ENCODE measurements at places on chromosomes 1 and 21.

DNA sequence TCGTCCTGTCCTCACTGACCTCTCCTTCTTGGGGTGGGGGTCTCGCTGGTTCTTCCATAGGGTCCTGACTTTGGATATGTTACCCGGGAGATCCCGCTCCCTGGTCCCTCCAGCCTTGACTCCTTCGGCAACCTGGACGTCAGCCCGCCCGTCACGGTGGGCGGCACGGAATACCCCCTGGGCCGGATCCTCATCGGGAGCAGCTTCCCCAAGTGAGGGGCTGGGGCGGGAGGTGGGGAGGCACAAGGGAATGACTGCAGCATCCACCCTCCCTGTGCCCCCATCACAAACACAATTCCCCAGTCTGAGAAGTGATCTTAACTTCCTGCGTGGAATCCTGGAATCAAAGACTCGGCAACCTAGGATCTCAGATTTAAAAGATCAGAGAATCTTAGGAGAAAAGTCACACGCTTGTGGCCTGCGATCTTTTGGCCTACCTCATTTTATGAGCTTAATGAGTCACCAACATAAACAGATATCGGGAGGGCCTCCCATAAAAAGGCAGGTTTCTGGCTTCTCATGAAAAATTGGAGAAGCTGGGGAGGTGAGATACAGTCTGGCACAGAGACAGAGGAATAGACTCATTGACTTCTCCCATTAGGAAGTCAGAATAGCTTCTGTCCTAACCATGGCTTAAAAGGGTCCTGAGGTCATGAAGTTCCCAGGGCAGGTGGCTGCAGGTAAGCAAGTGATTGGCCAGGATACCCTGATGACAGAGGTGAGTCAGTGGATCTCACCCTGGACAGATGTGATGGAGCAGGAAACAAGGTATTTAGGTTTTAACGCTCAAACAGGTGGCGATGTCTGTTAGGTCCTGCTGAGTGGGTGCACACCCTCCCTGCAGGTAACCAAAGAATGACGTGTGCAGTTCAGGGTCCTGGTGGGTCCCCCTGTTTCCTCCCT is 15.9 kb upstream of the PADI3 start:
- no peak for DNase-seq

DNA sequence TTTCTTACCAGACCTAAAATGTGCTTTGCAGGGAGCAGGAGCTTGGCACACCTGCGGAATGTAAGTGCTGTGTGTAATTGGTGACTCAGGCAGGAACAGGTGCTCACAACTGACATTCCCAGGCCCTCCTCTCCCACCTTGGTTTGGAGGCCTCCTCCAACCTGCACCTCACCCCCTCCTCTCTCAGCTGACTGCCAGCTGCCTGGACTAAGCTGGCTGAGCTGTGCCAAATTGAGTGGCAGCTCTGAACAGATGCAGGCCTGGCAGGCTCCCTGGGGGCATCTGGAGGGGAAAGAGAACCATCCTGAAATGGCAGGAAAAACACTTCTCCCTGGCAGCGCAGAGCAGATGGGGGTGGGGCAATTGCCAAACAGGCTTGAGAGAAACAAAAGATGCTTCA is 91.7 kb upstream of the PGBD5 start:
- DNase-seq: no peak

DNA sequence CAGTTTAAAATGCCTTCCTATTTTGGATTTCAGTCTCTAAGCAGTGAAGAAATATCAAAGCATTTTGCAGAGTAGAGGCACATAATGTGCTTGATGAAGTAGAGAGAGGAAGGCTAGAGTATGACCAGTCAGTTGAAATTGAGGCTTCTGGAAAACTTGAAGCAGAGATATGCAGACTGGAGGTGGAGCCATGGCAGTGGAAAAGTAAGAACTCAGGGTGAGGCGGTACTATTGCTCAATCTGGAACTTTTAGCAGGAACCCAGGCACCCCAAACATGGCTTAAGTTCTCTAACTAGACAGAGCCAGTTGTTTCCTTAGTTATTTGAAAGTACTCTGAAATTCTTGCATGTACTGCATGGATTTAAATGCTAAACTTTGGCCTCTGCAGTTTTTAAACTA is 288.6 kb downstream of the HHAT start:
- DNase-seq: no peak

- DNase-seq: no peak
Measured at GRCh38 chr21:46457801-46458314, 833 bp upstream of the DIP2A start.

- DNase-seq: no peak
Measured at GRCh38 chr1:53588053-53588779, 129.0 kb downstream of the DMRTB1 start.

All from iPS DF 6.9 (cell line).